Stimulated activated naive CD4-positive, alpha-beta T cell treated with Interleukin-2 at 50 U/mL for 16 hours (primary cell): ENCODE measurements at places on chromosomes 1 and 21.
A peak's percentile ranks its signal among the peaks of the same experiment; 100 is the strongest.

- no peak for DNase-seq
These were observed 493.7 kb upstream of the C1orf87 start for GRCh38 chr1:60567256-60567655.

- DNase-seq: no peak
These were observed 647.9 kb downstream of the PLA2G4A start for GRCh38 chr1:187476671-187477070.

DNA sequence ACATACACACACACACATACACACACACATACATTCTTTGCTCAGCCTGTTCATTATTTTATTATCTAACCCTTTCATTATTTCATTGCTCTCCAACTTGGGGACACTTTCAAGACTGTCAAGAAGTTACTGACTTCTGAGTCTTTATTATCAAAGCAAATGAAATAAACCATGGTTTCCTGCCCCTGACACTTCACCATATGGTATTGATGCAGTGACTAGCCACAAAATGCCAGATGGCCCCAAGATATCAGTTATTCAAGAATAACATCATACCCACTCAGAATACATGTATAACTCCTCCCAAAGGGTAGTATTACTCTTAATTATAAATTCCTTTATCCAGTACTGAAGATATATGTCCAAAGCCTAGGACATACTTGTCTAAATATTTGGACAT is 197.3 kb downstream of the MRPL39 start:
- no peak for DNase-seq

DNA sequence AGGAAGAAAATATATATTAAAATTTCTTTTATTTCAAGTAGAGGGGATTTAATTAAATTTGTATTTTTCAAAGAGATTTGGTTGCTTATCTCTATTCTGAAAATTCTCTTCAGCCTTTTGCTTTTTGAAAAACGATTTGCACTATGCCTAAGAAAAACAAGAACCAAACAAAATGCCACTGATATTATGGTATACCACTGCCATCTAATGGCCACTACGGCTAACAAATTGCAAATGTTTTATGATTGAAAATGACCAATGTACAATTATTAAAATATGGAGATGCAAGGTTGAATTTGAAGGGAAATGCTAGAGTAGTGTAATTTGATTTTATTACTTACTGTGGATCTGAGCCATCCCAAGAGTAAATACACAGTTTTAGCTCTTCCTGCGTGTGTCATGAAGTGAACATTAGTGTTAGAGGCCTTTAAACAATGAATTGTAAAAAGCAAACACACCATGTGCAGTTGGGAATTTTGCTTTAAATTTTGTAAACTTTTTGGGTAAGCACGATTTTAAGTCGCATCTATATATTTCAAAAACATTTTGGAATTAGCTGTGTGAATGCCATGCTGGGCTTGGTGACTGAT is 137.4 kb upstream of the USP25 start:
- DNase-seq: no peak

DNA sequence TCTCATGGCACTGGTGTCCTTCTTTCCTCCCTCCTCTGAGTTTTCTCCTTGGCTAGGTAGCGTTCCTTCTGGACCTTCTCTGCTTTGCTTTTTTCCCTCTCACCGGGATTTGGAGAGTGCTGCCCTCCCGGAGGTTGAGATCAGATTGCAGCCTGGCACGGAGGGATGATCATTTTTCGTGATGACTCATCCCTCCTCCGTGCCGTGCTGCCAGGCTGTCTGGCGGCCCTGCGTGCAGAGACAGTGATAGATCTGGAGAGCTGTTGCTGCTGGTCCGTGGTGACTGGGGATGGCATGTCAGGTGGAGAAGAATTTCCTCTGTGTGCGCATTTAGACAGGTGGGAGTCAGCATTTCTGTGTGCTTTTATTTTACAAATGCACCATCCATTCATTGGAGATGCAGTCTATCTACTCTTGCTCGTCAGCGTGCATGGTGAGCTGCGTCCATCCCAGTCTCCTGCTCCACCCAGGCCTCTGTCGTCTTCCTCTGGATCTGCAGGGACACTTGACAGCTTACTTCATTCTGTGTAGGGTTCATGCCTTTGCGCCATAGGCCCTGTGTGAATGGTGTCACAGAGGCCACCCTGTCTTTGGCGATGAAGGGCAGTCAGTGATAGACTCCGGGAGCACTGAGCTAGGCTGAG is 104.4 kb downstream of the PCBP3 start:
- no peak for DNase-seq

GRCh38 chr1:243851257-243851756 is 1.3 kb upstream of the AKT3 start:
- no peak for DNase-seq

GRCh38 chr1:44537538-44537937 is 132.5 kb downstream of the RNF220 start:
- DNase-seq: no peak

DNA sequence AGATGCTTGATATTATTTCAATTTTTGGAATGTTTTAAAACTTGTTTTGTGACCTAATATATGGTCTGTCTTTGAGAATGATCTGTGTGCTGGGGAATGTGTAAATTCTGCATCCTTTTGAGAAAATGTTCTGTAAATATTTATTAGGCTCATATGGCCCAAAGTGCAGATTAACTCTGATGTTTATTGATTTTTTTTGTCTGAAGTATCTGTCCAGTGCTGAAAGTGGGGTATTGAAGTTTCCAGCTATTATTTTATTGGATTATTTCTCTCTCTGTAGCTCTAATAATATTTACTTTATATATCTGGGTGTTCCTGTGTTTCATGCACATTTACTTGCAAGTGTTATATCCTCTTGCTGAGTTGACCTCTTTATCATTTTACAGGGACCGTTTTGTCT is 1397.2 kb downstream of the PLA2G4A start:
- no peak for DNase-seq

DNA sequence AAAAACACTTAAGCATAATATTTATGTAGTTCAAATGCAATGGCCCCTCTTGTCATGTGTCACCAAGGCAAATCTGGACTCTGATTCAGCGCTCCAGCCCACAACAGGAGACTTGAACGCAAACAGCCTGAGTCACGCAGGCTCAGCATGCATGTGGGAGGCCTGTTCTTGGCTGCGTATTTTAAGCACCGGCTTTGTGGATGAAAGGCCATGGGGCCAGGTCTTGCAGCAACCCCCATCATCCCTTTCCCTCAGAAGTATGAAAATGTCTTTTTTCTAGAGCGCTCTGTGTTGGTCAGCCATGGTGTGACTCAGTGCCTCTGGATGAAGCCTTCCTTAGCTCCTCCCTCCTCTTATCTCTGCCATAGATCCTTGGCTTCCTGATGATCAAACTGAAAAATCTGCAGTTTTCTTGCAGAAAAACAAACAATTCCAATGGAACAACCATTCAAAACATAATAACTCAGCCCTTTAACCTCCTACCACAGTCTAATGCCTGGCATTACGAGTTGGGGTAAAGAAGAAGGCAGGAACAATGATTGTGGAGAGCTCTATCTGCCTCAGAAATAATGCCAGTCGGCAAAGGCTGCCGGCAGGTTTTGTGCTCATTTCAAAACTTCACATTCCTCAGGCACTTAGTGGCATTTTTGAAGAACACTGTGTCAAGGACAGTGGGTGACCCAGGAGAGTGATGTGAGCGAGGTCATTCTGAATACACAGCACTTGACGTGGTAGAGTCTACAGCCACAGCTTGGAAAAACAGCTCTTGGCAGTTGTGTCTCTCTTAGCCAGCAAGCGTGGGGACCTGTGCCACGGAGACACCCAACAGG is 167.5 kb downstream of the CLIC6 start:
- peak; percentile 55 for DNase-seq

DNA sequence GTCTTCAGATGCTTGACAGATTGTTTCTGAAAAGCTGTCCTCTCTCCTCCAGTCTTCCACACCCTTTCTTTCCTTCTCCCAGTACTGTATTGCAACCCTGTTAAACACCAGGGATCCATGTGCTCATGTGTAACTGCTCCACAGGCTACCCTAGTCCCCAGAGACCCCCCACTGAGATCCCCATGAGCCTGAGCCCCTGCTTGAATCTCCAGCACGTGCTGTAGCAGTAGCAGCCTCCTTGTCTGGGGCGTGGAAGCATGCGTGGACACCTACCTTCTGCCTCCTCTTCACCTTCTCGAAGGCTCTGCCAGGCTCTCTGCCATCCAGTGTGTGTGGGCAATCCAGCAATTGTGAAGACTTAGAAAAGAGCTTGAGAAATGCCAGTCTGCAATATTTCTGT is 25.2 kb downstream of the GPR137B start:
- no peak for DNase-seq

DNA sequence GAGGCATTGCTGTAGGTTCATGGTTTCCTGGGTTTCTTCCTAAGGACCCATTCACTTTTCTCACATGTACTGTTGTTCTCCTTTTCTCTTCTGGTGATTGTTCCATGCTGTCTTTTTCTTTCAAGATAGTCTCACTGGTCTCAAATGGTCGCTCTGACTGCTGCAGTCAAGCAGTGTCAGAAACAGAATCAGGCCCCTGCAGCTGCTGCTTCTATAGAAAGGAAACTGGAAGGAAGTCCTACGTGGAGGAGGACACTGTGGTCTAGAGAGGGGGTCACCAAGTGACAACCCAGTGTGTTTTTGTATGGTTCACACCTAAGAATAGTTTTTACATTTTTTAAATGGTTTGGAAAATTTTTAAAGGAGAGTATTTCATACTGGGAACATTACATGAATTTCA is 2.4 kb downstream of the NECAP2 start:
- DNase-seq: no peak

DNA sequence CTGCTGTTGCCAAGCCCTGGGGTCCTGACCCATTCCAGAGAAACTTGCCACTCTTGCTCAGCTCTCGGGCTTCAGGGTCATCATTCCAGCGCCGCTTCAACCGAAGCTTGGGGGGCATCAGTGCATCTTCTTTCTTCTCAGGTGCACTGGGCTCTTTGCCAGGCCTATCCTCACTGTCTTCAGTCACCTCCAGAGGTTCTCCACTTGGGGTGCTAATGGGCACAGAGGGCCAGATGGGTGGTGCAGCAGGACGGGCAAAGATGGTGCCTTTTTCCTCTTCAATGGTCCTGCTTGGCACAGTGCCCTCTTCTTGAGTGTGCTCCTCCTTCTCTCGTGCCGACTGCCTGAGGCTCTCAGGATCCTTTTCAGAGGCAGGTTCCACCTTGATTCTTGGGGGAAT is 13.3 kb downstream of the ETV3 start:
- no peak for DNase-seq

DNA sequence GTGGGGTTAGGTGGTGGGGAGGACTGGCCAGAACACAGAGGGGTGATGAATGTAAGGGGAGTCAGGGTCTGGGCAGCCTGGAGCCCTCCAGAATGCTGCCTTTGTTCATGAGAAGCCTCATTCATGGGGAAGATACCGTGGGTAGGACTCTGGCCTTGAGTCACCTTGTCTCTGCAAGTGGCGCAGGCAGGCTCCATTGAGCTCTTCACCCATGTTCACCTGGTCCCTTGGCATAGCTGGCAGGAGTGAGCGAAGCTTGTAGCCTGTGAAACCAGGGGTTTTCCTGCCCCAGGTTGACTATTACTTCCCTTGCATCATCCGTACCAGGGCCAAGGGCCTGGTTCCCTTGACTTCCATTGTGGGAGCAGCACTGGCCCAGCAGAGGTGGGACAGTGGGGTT is 25.8 kb downstream of the SOX13 start:
- no peak for DNase-seq

GRCh38 chr1:161915978-161916377 is 107.7 kb downstream of the OLFML2B start:
- DNase-seq: no peak

- no peak for DNase-seq
These were observed 16.3 kb downstream of the TMEM81 start for GRCh38 chr1:205068001-205068400.

GRCh38 chr1:177959811-177960515 is 9.9 kb downstream of the SEC16B start:
- DNase-seq: no peak

GRCh38 chr1:88216441-88216840 is 467.6 kb upstream of the PKN2 start:
- DNase-seq: no peak

- DNase-seq: no peak
These were observed 92.5 kb downstream of the SIK1 start for GRCh38 chr21:43334214-43334958.

DNA sequence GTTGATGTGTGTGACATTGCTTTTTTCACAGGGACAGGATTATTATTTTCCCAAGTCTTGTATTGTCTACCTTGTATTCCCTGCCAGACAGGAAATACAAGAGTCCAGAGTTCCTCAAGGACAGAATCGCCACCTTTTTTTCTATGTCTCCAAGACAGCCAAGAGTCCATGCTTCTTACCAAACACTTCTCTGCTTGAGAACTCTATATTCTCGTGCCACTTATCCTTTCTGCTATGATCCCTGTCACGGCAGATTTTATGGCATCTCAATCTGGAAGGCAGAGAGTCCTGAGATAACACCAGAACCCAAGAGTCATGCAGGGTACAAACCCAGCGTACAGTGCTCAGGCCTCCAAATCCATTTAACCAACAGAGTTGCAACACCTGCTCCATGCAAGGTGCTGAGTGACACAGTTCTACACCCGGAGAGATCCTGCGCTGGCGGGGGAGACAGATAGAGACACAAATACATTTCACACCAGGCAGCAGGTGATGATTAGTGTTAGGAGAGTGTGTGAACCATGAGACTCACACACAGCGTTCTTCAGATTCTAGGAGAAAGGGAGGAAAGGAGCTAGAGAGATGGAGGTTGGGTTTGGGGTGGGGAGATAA is 107.6 kb downstream of the NAV1 start:
- DNase-seq: no peak

- DNase-seq: no peak
These were observed 28.1 kb downstream of the ACBD3 start for GRCh38 chr1:226158457-226158856.

GRCh38 chr1:33586795-33587194 is 114.3 kb downstream of the ZSCAN20 start:
- DNase-seq: no peak

- DNase-seq: no peak
These were observed 13.3 kb downstream of the ITGB2 start for GRCh38 chr21:44907225-44907965.

DNA sequence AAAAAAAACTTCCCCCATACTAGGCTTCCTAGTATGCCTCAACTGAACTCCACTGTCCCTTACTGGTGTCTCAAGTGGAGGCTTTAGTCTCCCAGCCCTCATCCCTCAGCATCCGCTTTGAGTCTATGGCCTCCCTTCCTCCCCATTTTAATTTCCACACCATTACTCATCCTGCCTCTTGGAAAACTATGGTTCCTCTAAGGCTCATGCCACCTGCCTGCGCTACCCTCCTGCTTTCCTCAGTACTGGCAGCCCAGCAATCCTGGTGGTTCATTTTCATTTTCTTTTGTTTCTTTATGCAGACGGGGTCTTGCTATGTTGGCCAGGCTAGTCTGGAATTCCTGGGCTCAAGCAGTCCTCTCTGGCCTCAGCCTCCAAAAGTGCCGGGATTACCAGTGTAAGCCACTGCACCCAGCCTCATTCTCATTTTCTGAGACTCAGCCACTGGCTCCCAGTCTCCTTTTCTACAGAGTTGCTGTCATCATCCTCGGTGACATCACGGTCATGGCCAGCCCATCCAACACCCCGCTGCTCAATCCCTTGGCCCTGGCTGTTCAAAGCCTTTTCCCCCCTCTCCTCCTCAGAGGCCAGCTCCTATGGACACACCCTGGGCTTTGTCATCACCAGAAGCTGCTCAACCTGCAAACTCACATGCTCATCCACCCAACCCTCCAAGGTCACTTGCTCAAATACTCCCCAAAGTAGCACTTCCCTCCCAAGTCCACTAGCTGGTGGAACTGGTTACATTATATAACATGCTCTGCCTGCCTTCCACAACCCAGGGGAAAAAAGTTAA is 2.3 kb upstream of the PMVK start:
- DNase-seq: no peak
